ENCODE measurements at places on chromosomes 7 and 10.

- no peak for DNase-seq
These were observed 29.1 kb upstream of the FAM20C start for GRCh38 chr7:163298-163695.

- no peak for DNase-seq
These were observed 113.7 kb upstream of the PDLIM1 start for GRCh38 chr10:95404462-95404858.

DNA sequence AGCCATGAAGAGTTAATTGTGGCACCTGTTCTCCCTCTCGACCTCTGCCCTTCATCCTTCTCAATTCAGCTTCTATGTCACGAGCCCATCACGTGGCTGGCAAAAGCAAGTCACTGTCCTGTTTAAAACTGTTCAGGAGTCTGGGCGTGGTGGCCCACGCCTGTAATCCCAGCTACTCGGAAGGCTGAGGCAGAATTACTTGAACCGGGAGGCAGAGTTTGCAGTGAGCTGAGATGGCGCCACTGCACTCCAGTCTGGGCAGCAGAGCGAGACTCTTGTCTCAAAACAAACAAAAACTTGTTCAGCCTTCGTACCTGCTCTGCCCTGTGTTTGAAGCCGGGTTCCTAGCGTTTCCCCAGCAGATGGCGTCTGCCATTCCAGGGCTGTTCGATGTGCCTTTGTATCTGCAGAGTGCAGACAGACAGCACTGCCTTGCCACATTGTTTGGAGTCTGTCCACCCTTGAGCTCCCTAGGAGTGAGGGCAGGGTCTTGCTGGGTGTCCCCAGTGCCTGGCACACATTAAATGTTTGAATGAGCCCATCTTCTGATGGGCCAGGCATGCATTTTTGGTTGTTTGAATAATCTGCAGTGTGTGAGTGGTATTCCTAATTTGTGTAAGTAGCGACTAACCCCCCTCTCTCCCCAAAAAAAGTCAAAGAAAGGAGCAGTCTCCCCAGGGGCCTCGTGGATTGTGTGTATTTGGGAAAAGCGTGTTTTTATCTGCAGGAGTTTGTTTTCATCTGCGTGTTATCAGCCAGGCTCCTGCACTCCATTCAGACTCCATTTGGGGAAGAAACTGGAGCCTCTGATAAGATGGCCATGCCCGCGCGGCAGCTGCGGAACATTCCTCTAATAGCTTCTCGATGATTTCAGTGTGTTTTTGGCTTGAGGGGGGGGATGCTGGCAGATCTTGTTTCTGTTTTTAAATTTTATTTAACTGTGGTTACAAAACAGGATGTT is 61.2 kb downstream of the DNAJB6 start:
- DNase-seq, result no peak

DNA sequence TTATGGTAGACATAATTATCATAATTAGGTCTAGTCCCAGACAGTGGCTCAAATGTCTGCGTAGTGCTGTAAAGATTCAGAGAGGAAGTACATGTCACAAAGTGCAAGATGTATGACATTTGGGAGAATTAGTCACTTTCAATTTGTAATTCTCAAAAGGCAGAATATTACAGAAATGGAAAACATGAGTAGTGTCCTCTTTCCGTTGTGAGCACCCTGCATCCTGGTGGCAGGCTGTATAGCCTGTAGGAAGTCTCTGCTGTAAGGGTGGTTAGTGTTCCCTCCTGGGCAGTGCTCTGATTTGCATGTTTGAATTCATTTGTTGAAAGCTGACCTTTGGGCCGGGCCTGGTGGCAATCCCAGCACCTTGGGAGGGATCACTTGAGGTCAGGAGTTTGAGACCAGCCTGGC is 17.0 kb downstream of the CDK14 start:
- DNase-seq, result no peak

DNA sequence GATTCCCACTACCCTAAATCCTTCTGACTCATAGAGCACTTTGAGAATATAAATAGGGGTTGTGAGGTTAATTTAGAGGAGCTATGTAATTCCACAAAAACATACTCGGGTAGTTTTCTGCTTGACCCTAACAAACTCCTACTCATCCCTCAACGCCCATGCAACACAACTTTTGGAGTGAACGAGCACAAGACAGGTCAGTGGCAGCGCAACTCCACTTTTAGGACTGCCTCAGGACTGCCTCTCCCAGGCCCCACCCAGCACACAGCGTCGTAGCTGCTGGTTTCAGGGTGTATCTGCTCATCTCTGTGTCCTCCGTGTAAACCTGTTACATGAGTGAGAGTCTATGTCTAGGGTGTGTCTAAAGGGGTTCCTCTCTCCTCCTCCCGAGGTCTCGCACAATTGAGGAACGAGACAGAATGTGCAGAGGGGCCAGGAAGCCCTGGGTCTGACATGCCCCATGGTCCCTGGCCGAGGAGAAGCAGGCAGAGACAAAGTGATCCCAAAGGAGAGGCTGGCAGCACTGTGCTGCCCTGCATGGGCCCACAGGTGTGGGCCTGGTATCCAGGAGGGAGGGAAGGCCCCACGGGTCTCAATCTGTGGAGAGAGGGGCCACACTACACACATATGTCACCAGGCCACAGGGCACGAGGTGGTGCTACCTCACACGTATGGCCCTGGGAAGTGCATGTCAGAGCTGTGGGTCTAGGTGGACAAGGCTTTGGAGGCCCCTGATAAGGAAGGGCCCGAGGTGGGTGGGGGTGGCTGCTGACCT is 45.5 kb downstream of the CAMK2B start:
- no peak for DNase-seq

DNA sequence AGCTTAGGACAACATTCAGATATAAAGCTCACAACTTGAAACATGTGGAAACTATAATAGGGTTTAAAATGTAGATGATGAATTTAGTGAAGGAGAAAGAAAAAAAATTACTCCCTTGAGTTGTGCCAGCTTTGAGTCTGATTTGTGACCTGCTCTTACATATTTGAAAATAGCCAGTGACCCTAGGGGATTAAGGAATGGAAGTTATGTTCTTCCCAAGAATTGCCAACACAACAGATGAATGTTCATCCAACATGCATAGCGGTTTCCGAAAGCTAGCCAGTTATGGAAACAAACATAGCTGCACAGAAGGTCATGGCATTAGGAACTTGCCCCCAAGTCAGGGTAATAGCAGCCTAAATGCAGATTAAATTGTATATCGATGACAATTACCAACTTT is 10.8 kb downstream of the TMEM196 start:
- no peak for DNase-seq

- DNase-seq, result no peak
These were observed 5.5 kb downstream of the CHUK start for GRCh38 chr10:100223879-100224278.

DNA sequence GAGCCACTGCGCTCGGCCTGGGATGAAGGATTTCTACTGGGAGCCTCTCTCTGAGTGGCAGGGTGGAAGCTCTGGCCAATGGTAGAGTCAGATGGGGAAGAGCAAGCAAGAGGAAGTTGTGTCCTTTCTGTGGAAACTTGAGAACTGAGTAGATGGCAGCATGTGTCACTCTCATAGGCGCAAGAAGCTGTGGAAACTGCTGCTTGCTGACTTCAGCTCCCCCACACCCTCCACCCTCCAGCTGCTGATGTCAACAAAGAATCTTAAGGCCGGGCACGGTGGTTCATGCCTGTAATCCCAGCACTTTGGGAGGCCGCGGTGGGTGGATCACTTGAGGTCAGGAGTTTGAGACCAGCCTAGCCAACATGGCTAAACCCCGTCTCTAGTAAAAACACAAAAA is 39.8 kb upstream of the SRGN start:
- peak; percentile 44 for DNase-seq

DNA sequence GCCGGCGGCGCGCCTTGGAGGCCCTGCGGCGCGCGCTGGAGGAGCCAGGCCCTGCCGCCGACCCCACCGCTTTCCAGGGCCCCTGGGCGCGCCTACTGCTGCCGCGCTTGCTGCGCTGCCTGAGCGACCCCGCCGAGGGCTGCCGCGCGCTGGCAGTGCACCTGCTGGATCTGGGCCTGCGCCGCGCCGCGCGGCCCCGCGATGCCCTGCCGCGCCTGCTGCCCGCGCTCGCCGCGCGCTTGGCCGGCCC is 280 bp downstream of the DNAAF5 start:
- no peak for DNase-seq

DNA sequence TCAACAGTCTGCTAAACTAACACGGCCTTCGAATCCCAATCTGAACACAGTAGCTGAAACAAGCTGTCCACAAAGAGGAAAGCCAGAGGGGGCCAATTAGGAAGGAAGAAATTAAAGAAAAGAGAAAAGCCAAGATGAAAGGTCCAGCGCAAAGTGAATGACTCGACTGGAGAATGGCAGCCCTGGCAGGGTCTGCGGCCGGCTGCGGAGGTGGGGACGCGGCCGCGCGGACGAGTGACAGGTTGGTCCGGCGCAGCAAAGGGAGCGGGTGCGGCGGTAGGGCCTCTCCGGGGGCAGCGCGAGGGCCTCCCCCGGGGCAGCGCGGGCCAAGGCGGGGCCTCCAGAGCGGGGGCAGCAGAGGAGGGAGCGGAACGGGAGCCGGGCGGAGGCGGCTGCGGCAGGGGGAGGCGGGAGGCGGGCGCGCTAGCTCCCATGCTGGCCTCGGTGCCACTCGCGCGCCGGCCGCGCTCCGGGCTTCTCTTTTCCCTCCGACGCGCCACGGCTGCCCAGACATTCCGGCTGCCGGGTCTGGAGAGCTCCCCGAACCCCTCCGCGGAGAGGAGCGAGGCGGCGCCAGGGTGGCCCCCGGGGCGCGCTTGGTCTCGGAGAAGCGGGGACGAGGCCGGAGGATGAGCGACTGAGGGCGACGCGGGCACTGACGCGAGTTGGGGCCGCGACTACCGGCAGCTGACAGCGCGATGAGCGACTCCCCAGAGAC is at the start of gene VWC2:
TSS of gene VWC2 (plus strand) at position 421 of the 718 bp plus-strand sequence. CDS start 1,798 bp downstream, outside the sequence.
- no peak for DNase-seq

GRCh38 chr7:50262916-50263690 is 41.4 kb upstream of the IKZF1 start:
- no peak for DNase-seq

- no peak for DNase-seq
These were observed 2.6 kb downstream of the BZW2 start for GRCh38 chr7:16648551-16648950.

DNA sequence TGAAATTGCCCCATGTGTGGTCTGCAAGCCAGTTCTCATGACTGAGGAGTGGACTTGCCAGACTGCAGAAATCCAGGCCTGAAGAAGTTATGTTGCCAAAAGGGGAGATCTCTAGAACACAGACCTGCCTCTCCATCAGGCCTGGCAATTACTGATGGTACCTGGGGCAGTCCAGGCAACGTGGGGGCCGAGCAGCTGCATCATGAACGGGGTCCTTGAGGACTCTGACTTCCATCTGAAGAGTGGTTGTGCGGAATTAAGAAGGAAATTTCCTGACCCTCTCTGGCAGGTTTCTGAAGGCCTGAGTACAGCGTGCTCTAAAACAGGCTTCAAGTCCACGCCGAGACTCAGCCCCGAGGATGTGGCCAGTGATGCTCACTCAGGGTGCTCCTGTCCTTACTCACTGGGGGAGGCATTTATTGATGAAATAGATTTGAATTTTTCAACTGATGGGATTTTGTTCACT is 30.4 kb downstream of the RAMP3 start:
- no peak for DNase-seq

- DNase-seq, result no peak
These were observed 5.8 kb upstream of the NKX2-3 start for GRCh38 chr10:99526861-99527504.

DNA sequence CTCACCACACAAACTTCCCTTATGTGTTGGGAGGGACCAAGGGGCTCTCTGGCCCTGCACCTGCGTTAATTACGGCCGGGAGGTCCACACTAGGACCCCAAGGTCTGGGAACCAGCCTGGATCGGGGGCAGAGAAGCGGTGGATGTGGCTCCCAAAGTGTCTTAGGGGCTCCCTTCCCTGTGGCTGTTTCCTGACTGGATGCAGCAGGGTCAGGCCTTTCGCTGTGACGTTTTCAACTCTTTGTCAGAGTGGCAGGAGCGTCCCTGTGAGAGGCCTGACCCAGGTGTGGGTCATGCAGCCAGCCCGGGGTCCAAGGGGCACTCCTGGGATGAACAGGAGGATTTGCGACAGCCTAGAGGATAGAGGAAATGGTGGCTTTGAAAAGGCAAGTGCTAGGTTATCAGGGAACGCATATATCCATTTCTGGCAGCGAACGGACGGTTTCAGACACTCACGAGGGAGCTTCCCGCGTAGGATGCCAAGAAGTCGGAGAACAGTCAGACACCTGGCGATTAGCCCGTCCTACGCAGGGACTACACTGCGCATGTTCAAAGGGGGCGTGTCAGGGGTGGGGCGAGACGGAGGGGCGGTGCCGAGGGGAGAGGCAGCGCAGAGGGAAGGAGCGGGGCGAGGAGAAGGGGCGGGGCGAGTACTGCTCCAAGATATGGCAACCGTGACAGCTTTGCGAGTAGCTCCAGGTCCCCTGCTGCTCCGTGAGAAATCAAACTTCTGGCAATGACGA is 46.2 kb upstream of the ZNF716 start:
- DNase-seq, result no peak

GRCh38 chr7:108973075-108973474 is 403.4 kb downstream of the DNAJB9 start:
- no peak for DNase-seq
